ENCODE measurements at places on chromosomes 3 and 15. TPM values are rescaled to one million over a fixed set of nuclear protein-coding genes. Genes with fewer than 3 reads are reported as not detected.
A peak's percentile ranks its signal among the peaks of the same experiment; 100 is the strongest.

- DNase-seq = peak; percentile 45
Observed at GRCh38 chr3:29281344-29282241, 722 bp downstream of the RBMS3 start.

DNA sequence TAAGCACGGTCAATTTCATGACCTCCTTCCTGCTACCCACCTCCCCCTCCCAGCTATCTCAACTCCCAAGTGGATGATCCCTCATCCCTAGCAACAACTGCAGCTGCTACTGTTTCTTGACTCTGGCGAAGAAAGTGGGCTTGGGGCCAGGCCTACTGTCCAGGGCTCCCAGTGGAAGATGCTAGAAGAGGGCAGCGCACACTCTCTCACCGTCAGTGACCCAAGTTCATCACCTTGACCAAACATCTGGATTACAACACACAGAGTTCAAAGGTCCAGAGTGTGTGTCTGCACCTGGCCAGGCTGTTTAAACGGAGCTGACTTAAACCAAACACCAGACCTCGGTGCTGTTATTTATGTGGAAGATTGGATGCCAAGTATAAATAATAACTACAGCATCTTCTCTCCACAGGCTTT, 385.6 kb downstream of the SHQ1 start:
- DNase-seq = no peak

GRCh38 chr15:27846722-27847395, 252.3 kb downstream of the OCA2 start:
- DNase-seq = no peak

DNA sequence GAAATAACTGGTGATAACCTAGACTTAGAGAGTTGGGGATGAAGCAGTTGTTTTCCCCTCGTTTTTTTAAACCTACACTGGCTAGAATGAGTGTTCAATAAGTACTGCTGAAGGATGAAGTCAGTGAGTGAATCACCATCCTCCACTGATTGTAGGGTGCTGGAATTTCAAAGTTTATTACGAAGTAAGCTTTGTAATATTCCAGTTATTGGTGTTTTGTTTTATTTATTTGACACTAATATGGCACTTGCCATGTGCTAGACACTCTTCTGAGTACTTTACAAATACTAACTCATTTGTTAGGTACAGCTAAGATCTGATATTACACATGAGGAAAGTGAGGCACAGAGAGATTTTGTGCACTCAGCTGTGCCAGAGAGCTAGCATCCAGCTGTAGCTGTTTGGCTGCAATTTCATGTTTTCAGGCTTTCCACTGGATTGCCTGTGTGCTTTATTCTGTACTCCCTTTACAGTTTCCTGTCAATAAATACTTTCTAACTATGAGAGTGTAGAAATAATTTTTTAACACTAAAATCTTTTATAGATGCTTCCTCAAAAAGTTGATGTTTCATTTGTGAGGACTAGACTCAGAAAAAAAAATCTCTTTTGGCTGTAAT, 5.8 kb downstream of the MAP2K5 start:
- DNase-seq = no peak

GRCh38 chr3:138862924-138863775, 28.4 kb upstream of the PIK3CB start:
- peak; percentile 46 for DNase-seq

- DNase-seq = no peak
Observed at GRCh38 chr15:39365161-39365560, 215.7 kb upstream of the THBS1 start.

DNA sequence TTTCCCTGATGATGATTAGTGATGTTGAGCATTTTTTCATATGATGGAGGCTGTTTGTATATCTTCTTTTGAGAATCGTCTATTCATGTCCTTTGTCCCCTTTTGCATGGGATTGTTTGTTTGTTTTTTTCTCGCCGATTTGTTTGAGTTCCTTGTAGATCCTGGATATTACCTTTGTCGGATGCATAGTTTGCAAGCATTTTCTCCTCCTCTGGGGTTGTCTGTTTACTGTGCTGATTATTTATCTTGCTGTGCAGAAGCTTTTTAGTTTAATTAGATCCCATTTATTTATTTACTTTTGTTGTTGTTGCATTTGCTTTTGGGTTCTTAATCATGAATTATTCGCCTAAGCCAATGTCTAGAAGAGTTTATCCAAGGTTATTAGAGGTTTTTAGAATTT, 232.8 kb downstream of the XXYLT1 start:
- DNase-seq = no peak

- DNase-seq = no peak
Observed at GRCh38 chr15:87564681-87565080, 691.9 kb downstream of the NTRK3 start.

GRCh38 chr15:89936051-89936785, 23.5 kb upstream of the ARPIN start:
- no peak for DNase-seq

- no peak for DNase-seq
Observed at GRCh38 chr15:63922261-63922904, 88.6 kb upstream of the HERC1 start.

- no peak for DNase-seq
Observed at GRCh38 chr3:188855675-188856074, 316.1 kb upstream of the TPRG1 start.

- no peak for DNase-seq
Observed at GRCh38 chr15:90386221-90386620, 1.8 kb upstream of the IQGAP1 start.

DNA sequence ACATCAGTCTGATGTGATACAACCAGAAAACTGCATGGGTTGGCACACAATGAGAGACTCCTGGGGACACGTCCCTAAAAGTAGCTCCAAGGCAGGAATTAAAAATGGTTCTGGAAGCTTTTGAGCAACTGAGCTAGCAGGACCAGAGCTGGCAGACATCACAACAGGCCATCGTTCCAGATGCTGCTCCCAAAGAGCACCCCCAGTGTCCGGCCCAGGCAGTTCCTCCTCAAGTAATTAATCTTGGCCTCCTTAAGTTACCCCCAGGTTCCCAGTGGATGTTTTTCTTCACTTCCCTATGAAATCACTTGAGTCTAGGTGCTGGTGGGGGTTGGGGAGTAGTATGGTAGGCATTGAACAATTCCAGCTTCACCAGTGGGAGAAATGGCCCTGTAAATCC, 711.6 kb downstream of the MECOM start:
- DNase-seq = no peak

DNA sequence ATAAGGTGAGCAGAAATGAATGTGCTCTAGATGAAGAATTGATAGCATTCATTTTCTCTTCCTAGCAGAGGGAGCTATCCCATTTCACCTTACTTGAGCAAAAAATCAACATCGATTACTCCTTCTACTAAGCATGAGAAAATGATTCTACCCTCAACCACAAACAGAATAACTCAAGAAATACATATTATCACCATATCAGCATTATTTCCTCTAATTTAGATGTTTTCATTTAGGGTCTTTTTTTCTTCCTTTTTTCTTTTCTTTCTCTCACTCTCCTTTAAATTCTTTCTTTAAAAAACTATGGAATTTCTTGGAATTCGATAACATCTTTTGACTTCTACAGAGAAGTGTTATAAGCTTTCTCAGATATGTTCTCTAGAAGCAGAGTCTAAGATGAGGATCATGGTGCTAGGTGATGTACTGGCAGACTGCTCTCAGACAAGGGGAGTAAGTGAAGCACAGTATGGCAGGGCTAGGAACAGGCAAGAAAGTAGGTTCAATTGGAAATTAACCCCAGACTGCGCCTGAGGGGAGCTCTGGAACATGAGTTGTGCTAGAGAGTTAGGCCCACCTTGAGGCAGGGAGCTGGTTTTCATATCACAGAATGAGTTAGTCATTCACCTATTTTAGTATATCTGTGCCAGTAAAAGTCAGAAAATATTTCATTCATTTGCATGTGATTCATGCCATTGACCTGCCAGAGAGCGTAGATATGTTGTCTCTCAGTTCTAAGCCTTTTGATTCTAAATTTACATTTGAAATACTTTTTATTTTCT, 279.2 kb upstream of the KCNH8 start:
- DNase-seq = no peak

DNA sequence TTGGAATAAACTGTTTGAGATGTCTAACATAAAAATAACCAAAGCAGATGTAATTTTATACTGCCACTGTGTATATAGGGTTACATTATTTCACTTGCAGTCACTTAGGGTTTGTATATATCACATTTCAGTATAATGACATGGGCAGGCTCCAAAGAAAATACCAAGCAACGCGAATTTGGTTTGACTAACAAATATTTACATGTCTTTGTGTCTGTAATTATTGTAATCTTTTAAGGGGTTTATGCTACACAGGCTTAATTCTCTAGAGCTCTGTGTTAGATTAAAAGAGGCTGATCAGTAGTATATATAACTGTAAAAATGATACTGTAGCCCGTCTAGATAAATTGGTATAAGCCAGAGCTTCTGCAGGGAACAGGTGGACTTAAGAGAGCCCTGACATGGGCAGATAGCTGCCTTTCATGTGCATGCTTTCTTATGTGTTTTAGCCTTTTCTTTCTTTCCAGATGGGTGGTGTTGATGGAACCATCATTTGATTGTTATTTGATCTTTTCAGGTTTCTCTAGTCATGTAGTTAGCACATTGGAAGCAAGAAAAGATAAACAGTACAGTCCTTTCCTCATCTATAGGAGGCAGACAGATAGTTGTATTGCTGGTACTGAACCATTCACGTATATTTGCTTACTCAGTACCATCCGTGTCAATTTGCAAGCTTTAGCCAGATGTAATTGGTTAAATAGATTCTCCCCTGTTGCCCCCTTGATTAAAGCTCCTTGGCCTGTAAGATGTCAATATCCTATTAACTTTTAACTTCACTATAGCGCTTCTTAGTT, 86.1 kb downstream of the GALK2 start:
- DNase-seq = no peak

- DNase-seq = peak; percentile 48
Observed at GRCh38 chr3:24351779-24352469, 142.7 kb downstream of the THRB start.

DNA sequence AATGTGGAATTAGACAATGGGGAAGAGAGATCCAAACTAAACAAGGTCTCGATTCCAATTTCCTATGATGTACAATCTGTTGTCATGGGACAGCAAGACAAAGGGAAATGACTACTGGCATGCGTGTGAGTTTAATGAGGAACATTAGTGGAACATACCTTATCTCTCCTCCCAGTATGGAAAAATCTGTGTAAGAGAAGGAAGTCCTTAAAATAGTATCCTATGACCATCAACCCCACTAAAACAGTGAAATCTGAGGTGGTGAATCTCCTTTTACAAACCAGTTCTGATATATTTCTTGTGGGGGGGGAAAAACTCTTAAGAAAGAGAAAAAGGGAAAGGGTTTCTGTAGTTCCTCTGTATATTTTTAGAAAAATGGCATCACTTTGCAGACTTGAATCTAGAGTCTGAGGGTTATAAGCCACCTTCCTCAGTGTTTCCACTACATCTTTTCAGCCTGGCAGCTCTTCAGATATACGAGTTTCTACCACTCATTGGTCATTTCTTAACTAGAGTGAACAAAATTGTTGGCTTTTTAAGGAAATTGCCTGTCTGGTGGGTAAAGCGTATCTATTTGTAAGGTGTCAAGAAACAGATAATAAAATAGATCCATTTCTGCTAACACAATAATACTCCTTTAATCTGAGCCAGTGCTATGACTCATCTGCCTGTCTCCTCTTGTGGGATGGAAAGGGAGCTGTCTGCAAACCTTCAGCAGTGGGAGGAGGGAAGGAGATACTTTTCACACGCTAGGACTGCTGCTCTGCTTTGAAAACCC, 3.0 kb upstream of the TNFAIP8L3 start:
- peak; percentile 51 for DNase-seq

DNA sequence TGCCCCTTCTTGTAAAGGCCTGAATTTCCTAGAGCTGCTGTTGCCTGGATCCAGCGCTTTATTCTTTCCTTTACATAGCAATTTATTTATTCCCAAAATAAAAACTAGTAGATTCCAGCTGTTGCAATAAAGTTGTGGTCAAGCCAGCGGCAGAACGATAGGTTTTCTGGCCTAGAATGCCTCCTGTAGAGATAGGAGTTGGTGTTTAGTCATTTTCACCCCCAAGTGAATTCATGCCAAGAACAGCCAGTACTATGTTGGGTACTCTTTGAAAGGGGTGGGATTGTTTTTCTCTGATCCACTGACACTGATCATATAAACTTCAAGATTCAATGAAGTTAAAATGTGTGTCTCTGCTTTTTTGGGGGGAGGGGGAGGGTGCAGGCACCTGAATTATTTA, 69.7 kb downstream of the KLHL25 start:
- peak; percentile 85 for DNase-seq

GRCh38 chr3:193545304-193545703, 9.4 kb downstream of the ATP13A4 start:
- DNase-seq = no peak

GRCh38 chr15:63156755-63157117, 541 bp downstream of the RPS27L start:
- DNase-seq = peak; percentile 69

DNA sequence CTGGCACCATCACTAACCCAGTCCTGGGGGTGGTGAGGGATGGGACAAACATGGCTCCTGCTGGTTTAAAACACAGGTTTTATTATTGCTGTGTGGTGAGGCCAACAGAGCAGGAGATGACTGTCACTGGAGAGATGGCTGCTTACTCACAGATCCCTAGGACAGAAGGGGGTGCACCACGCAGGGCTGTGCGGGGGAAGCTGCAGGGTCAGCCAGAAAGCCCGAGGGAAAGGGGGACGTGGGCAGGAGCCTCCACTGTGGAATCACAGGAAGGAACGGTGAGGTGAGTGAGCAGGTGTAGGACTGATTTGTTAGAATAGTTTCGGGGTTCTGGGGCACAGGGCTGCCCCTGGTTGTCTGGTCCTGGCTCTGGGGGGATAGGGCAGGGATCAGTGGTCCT, 7.5 kb downstream of the CFAP100 start:
- DNase-seq = no peak

GRCh38 chr3:46926871-46927717, 49.5 kb downstream of the CCDC12 start:
- no peak for DNase-seq

DNA sequence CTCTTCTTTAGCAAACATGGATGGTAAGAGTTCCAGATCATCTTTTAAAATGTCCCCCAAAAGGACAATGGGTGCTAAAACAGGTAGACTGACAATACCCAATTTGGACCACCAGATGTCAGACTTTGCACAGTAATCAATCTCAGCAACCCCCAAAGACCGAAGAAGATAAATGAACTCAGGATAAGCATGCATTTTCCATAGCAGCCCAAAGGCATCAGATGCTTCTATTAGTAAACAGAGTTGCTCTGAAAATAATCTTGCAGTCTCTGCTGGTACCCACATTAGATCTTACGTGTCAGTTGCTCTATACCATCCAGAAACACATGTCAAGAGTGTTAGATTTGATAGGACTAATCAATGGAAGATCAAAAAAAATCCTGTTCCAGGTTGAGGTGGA, 20.6 kb downstream of the MYH15 start:
- DNase-seq = peak; percentile 56

NRG4 gene
- under 0.01 TPM for total RNA-seq

GABRR3 gene
- total RNA-seq = not detected

ADPGK gene
- 74.7 TPM for total RNA-seq

OXTR gene
- total RNA-seq = 310 TPM

PLA2G4D gene
- not detected for total RNA-seq

CCDC33 gene
- 0.86 TPM for total RNA-seq

ZNF80 gene
- not detected for total RNA-seq

GRM7 gene
- not detected for total RNA-seq

ALDH1A3 gene
- total RNA-seq = 42.7 TPM

ALDH1A2 gene
- total RNA-seq = 2.9 TPM

MESP1 gene
- under 0.01 TPM for total RNA-seq

CATSPER2 gene
- total RNA-seq = 0.86 TPM

ITIH4 gene
- total RNA-seq = 1.3 TPM
